Putamen (tissue), 1 donor: ENCODE measurements at places on chromosomes 11 and 22.

DNA sequence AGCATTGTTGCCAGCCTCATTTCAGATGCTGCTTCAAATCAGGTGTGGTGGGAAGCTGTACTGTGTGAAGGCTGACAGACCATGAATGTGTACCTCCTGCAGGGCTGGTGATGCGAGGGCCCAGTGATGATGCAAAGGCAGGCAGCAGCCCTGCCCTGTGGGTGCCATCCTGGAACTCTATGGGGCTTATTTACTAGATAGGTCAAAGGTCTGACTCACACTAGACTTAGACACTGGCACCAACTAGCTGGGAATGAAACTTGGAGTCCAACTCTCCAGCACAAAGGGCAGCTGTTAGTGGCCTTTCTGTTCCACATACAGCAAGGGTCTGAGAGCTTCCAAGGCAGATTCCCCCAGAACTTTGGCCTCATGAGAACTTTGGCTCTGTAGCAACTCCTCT, 138.4 kb downstream of the TTC17 start:
- no peak for DNase-seq

- DNase-seq, result no peak
Observed at GRCh38 chr22:46777609-46777970, 15.1 kb downstream of the TBC1D22A start.

GRCh38 chr22:42770941-42771647, 50.4 kb upstream of the A4GALT start:
- DNase-seq, result no peak

DNA sequence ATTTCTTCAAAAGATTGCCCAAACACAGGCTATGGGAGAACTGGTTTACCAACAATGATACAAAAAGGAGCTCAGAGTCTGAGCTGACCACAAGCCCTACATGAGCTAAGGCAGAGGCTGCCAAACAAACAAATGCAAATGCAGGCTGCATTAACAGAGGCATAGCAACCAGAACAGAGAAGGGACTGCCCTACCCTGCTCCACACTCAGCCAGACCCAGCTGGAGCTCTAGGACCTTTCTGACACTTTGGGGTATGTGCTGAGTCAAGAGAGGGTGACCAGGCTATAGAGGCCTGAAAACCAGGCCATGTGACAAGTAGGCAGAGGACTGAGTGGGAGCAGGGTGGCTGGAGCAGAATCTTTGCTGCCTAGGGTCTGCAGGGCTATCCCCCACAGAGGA, 17.8 kb upstream of the P2RY2 start:
- DNase-seq, result no peak

DNA sequence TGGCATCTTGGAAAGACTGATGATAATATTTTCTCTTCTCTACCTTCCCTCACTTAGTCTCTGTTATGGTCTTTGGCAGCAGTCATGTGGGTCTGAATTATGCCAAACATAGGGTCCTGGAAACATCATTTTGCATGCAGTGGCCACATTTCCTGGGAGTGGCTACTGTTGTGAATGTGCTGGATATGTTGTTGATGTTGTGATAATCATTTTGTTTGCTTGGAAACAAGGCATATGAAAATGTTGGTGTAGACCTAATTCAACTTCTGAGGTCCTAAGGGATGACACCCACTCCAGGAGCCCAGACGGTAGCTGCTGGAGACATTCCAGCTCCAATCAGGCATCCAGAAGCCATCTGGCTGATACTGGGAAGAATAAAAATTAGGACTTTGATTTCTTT, 109.7 kb downstream of the DCDC1 start:
- DNase-seq, result no peak

DNA sequence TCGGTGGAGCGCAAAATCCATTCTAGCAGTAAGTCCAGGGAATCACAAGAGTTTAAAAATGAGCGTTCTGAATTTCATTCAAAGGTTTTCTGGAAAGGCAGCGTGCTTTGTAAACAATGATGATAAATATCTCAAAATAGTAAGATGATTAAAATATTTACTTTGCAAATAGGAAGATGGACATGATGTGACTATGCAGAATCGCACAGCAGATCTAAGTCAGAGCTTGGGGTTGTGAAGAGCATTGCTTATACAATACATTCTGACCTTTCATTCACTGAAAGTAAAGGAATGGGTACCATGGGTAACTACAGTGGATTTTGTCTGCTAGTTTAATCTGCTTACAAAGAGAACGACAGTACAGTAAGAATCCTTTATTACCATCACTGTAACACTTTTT, 77.5 kb downstream of the PPP6R3 start:
- no peak for DNase-seq

DNA sequence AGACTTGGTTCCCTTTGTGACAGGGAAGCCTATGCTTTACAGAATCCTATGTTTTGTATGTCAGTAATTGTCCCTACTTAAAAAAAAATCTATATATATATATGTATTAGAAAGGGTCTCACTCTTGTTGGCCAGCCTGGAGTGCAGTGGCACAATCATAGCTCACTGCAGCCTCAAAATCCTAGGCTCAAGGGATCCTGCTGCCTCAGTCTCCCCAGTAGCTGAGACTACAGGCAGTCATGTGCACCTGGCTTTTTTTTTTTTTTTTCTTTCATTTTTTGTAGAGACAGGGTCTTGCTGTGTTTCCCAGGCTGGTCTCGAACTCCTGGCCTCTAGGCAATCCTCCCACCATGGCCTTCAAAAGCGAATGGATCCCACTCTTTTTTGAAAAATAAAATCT, 2.1 kb upstream of the NEAT1 start:
- DNase-seq, result no peak

DNA sequence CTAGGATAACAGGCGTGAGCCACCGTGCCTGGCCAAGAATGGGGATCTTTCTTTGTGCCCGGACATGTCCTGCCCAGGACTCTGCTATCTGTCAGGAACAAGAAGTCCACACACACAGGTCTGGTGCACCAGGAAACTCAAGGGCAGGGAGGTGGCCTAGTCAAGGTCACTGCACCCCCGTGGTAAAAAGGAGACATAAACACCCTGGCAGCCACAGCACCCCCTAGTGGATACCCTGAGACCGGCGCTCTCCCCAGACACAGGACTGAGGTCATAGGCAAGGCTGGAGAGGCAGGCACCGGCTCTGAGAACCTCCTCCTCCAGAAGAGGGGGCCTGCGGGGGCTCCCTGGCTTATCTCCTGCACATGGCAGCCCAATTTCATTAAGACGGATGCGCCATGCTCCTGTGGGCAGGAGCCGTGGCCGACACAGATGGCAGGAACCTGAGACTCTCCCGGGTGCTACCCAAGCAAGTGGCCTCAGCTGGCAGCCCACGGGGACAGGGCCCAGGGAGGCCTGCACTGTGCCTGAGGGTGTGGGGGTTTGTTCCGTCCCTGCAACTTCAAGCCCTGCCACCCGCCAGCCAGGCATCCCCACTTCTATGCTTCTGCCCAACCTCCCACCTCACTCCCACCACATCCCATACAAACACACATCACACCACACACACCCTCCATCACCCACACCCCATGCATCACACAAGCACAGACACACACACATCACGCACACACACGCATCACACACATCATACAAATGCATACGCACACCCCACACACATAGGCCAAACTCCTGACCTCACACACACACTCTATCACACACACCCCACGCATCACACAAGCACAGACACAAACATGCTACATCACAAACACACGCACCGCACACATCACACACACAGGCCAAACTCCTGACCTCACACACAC, 19.6 kb downstream of the MACROD1 start:
- no peak for DNase-seq

GRCh38 chr22:46537946-46538813, 760 bp upstream of the CELSR1 start:
- no peak for DNase-seq

GRCh38 chr11:61369372-61370348, 7.5 kb downstream of the TMEM138 start:
- no peak for DNase-seq

DNA sequence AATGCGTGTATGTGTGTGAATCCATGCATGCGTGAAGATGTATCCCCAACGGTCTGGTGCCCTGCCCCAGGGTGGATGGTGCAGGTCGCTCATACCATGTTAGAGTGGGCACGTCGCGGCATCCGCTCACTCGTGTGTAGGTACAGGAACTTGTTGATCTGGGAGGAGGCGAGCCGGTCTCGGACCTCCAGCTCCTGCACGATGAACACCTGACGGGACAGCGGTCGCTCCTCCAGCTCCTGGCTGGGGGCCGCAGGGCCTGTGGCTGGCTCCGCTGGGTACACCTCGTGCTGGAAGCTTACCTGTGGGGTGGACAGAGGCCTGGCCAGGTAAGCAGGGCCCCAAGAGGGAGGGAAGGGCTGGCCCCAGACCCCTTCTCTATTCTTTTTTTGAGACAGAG, 18.5 kb downstream of the ATG2A start:
- no peak for DNase-seq

- DNase-seq, result no peak
Observed at GRCh38 chr11:85379066-85379465, 248.1 kb downstream of the DLG2 start.
